Smooth muscle cell of bladder (primary cell): ENCODE measurements at places on chromosomes 3 and 15. TPM values are rescaled to one million over a fixed set of nuclear protein-coding genes. Genes with fewer than 3 reads are reported as not detected.

The GOLGA6L7 gene
- total RNA-seq, result not detected in 2 replicates

The FGF7 gene
- total RNA-seq, result 976 and 1,252 TPM in 2 replicates

The TTC21A gene
- 1.8 and 3.6 TPM in 2 replicates for total RNA-seq

The TMEM207 gene
- not detected in 2 replicates for total RNA-seq

The GNB4 gene
- total RNA-seq, result 51.2 and 52.0 TPM in 2 replicates

The MME gene
- 603 and 789 TPM in 2 replicates for total RNA-seq

The CYP8B1 gene
- total RNA-seq, result not detected in 2 replicates

The ADAMTS17 gene
- total RNA-seq, result under 0.01 and 0.09 TPM in 2 replicates

The CCDC14 gene
- total RNA-seq, result 21.0 and 26.5 TPM in 2 replicates

The ALDH1A3 gene
- 51.5 and 143 TPM in 2 replicates for total RNA-seq

The PSTPIP1 gene
- 0.28 TPM in 1 of 2 replicates, not detected in the other for total RNA-seq

The FOXB1 gene
- total RNA-seq, result not detected in 2 replicates

The DPP8 gene
- 34.6 and 41.6 TPM in 2 replicates for total RNA-seq

The NANOGP8 gene
- 0.14 TPM in 1 of 2 replicates, not detected in the other for total RNA-seq

The C3orf22 gene
- not detected in 2 replicates for total RNA-seq

The DISP2 gene
- total RNA-seq, result under 0.01 and 0.09 TPM in 2 replicates

The GP9 gene
- total RNA-seq, result not detected in 2 replicates

The ZBBX gene
- total RNA-seq, result under 0.01 TPM in 1 of 2 replicates, not detected in the other

The BTD gene
- total RNA-seq, result 19.2 and 31.0 TPM in 2 replicates

The CCNB2 gene
- 7.1 and 9.0 TPM in 2 replicates for total RNA-seq

The RAD51 gene
- 1.4 and 1.6 TPM in 2 replicates for total RNA-seq

The GREM1 gene
- 307 and 558 TPM in 2 replicates for total RNA-seq

The KBTBD12 gene
- not detected in 2 replicates for total RNA-seq
